Stimulated activated CD8-positive, alpha-beta memory T cell treated with anti-CD3 and anti-CD28 coated beads, Interleukin-4, amount 100 ng/mL, for 4 hours (primary cell): ENCODE measurements at places on chromosomes 4 and X.

DNA sequence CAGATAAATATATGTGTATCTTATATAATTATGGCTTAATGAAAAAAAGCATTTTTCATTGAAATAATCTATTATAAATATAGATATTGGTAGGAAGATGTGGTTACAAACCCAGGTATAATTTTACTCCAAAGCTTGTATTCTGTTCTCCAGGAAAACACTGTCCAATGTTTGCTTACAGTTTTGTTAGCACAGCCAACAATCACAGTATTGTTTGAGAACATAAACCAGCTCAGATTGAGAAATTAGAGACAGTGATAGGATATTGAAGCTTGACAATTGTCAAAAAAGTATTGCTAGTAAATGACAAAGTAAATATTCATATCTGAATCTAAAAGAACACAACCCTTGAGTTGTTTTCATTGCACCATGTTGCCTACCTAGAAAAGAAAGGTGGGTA, 228.8 kb downstream of the ADGRL3 start:
- DNase-seq = no peak

GRCh38 chr4:20326460-20326859, 74.8 kb downstream of the SLIT2 start:
- DNase-seq = no peak

DNA sequence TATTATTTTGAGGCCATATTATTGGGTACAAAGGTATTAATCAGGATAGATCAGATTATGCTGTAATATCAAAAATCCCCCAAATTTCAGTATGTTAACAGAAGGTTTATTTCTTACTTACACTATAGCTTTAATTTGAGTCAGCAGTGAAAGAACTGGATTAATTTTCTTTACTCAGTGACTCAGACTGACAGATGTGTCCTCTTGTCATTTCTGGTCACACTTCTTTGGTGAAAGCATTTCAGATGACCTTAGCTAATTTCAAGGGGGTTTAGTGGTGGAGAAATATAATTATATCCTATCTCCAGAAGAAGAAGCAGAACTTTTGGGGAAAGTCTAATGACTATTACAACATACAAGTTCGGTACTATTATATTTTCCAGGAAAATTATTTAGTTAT, 12.4 kb downstream of the DDIT4L start:
- DNase-seq = no peak

DNA sequence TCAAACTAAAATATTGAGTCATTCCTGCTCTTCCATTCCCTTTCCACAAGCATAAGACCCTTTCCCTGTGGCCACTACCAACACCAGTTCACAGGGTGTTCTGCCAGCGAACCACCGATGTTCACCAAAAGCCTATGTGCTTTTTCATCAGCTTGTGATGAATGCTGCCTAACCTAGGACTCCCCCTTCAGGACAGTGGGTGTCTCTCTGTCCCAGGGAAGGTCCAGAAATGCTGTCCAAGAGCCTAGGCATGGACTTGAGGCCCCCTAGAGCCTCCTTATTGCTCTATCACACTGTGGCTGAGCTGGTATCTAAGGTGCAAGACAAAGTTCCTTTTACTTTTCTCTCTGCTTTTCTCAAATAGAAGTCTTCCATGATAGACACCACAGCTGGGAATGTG, 1015.6 kb downstream of the PCDH19 start:
- no peak for DNase-seq

GRCh38 chr4:175947117-175947722, 118.4 kb upstream of the WDR17 start:
- no peak for DNase-seq

DNA sequence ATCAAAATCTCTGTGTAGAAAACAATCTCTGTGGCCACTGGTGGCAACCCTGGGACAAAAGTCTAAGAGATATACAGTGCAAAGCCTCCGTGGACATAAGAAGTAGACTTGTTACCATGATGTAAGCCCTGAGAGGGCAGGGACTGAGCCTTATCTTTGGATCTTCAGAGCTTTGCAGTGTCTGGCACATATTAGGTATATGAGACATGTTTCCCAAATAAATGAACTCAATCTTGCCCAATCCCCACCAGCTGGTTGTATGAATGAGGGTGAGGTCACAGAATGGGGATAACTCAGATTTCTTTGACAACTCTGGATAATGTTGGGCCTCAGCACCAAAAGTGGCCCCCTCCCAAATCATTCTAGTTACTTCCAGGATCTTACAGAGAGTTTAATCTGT, 511.4 kb upstream of the DIPK2B start:
- DNase-seq = no peak

GRCh38 chr4:96598465-96598864, 758.6 kb downstream of the PDHA2 start:
- DNase-seq = no peak

- DNase-seq = peak; percentile 40
Measured at GRCh38 chrX:40651620-40652223, 4.4 kb upstream of the CXorf38 start.

DNA sequence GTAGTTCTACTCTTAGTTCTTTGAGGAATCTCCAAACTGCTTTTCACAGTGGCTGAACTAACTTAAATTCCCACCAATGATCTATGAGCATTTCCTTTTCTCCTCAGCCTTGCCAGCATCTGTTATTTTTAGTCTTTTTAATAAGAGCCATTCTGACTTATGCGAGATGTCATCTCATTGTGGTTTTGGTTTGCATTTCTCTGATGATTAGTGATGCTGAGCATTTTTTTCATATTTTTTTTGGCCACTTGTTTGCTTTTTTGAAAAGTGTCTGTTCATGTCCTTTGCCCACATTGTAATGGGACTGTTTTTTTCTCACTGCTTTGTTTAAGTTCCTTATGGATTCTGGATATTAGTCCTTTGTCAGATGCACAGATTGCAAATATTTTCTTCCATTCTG, 21.5 kb upstream of the PHKA1 start:
- no peak for DNase-seq

DNA sequence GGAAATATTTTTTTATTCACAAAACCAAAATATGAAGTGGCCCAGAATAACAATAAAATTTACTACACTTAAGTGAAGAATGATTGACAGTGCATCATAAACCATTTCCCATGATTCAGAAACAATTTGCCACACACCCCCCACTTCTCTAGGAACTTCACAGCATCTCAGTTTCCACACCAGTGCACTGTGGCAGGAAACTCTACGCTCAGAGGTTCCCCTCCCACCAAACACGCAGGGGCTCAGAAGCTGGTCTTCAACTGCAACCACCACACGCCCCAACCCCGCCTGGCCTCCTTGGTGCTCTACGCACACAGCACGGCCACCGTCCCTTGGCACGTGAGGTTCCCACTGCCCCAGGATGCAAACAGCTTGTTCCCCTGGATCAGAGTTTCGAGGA, 63.7 kb downstream of the ZFYVE28 start:
- DNase-seq = no peak

DNA sequence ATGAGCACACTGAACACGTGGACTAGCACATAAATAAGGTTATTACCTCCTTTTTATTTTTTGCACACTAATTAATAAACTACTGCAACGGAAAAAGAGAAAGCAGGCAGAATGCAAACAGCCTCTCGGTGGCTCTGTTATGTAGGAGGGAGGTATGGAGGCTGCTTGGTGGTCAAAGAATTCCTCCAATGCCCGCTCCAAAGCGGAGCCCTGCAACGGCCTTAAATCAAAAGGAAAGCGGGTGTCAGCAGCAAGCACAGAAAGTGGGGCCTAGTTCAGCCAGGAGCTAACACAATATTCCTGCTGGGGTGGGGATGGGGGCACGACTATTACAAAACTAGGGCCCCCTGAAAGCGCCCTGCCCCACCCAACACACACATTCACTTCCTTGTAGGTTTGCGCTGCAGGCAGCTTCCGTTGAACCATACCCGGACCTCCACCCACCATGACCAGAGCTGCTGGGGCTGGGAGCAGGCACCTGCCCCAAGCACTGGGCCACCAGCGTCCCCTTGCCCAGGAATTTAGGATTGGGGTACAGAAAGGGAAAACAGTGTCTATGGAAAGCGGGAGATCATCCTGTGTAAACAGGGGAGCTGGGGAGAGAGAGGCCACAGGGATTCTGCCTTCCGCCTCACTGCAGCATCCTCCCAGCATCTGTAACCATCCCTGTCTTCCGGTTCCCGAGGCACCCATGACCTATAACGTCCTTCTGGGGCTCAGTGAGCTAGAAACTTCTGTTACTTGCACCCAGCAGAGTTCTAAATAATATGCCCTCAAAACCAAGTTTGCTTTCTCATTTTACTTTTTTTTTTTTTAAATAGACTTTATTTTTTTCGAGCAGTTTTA, 57.1 kb upstream of the DDX3X start:
- no peak for DNase-seq

- DNase-seq = no peak
Measured at GRCh38 chr4:172830295-172830764, 338.3 kb upstream of the GALNT7 start.

DNA sequence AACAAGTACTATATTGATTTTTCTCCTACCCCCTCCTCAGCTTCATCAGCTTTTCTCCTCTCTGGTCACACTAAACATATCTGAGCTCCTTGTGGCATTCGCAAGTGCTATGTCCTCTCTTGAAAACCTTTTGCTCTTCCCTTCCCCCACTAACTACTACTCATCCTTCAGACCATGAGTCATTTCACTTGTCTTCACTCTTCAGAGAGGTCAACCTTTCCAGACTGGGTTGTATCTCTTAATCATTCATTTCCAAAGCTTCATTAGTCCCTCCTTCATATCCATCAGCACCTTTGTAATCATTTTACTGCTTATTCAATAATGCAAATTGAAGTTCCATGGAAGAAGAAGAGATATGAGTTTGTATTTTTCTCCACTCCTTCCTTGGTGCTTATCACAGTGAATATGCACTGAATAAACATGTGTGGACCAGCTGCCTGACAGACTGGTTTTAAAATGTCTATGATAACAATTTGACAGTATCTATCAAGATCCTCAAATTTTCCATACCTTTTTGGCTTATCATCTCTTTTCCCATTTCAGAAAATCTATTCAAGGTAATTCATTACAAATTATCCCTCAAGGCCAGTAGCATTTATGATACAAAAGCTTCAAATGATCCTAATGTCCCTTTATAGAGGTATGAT, 28.4 kb downstream of the DDX60L start:
- no peak for DNase-seq

DNA sequence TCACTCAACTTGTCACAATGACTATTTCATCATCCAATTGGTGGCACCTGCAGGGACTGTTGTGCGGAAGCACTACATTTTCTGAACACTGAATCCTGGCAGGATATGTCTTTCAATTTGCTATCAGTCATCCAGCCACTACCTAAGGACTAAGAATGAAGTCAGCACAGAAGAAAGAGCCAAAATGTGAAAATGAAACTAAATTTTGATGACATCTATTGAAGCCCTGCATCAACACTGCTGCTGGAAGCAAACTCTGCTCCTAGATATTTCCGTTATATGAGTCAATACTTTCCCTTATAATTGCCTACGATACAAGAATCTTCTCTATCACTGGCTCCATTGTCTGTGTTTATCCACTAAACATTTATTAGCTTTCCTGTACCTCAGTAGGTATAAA, 917.9 kb downstream of the RAPGEF2 start:
- DNase-seq = no peak

GRCh38 chrX:153643431-153644351, 3.3 kb upstream of the DUSP9 start:
- DNase-seq = no peak

DNA sequence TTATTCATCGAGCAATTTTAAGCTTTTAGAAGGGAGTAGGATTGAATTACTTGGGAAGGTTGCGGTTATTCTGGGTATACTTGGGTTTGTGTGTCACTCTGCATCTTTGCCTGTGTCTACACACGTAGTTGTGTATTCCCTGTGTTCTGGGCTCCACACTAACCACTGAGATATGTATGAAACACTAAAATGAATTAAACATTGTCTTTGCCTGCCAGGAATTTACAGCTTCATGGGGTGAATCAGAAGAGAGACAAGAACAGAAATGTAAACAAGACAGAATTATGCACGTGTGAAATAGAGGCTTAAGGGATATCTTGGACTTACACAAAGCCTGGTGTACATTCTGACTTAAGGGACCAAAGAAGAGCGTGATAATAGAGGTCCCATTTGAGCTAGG, 228.5 kb downstream of the AFF2 start:
- DNase-seq = no peak

DNA sequence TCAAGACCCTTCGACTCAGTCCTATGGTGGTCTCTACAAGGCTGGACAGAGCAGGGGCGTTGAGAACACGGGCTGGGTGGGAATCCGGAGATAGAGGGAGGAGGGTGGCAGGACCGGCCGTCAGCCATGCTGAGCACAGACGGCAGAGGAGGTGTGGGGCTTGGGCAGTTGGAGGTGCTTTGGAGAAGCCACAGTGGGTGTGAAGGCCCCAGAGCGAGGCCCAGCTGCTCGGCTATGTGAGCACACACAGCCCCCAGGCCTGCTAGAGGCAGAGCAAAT, 4.2 kb downstream of the PDE6B start:
- no peak for DNase-seq

DNA sequence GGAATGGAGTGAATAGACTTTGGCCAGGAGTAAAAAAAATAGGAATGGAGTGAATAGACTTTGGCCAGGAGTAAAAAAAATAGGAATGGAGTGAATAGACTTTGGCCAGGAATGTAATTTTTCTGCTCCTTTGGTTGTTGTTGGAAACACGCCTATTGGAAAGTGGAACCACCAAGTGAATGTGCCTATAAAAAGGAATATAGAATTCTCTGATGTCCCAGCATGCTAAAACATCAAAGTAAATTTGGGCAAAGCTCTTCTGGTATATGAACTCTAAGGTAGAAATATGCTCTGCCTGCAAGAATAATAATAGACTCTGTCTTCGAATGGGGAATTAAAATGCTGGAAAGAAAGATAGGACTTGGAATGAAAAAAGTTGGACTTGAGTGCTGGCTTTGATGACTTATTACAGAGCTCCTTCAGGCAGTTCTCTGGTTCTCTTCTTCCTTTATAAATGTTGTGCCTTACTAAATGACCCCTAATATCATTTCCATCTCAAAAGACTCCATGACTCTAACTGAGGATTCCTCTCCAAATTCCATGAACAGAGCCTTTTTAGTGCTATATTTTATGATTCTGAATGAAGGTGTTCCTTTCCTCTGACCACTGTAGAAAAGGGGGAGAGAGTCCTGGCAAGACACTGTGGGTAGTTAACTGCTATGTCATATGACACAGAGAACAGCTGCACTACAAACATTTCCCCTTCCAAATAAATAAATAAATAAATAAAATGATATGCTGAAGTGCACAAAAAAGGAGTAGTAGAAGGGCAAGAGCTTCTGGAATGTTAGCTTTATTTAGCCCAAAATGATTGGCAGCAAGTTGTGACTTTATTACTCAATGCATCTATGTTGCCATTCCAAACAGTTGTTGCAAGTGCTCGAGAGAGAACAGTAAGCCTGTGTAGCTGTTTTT, 13.5 kb upstream of the GBA3 start:
- DNase-seq = no peak

- no peak for DNase-seq
Measured at GRCh38 chrX:56726605-56727004, 2.4 kb upstream of the NBDY start.
